ENCODE measurements at places on chromosomes 11 and 22. TPM values are rescaled to one million over a fixed set of nuclear protein-coding genes. Genes with fewer than 3 reads are reported as not detected.

The GAB4 gene
- not detected for total RNA-seq

The CHRM1 gene
- not detected for total RNA-seq

The PGR gene
- total RNA-seq = 1.1 TPM

The TPST2 gene
- 23.4 TPM for total RNA-seq

The CBLIF gene
- total RNA-seq = not detected

The OR10A2 gene
- not detected for total RNA-seq

The C11orf97 gene
- total RNA-seq = not detected

The TIMM10 gene
- 50.9 TPM for total RNA-seq

The OR4S2 gene
- total RNA-seq = not detected

The PCSK7 gene
- total RNA-seq = 51.4 TPM
